Activated T-cell treated with anti-CD3 and anti-CD28 coated beads, Interleukin-2, amount 50 U/mL, for 1 hour (primary cell): ENCODE measurements at places on chromosomes 4 and X.

- no peak for DNase-seq
These were observed 118.0 kb downstream of the SPCS3 start for GRCh38 chr4:176437756-176438155.

GRCh38 chrX:5857232-5857631, 371.4 kb downstream of the NLGN4X start:
- no peak for DNase-seq

GRCh38 chr4:128727658-128728057, 81.8 kb upstream of the JADE1 start:
- DNase-seq: no peak

- no peak for DNase-seq
These were observed 95.6 kb upstream of the FAM9C start for GRCh38 chrX:13140007-13140406.

- DNase-seq: no peak
These were observed 167.7 kb downstream of the MGST2 start for GRCh38 chr4:139833151-139833910.

DNA sequence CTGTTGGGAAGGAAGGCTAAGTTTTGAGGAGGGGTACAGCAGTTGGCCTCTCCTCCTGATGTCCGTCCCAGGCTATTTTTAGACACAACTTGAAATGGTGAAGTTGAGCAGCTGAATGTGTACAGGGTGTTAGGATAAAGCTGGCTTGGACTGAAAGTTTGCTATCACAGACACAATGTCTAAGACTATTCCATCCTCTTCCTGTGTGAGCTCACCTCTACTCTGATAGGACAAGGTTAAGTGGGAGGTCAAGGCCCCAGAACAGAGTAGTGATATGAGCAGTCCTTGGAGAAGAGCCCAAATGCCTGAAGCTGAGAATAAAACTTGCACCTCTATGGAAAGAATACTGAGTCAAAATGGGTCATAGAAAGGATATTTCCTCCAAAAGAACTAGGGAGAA, 4.1 kb downstream of the ATP1B4 start:
- no peak for DNase-seq

GRCh38 chrX:152136312-152136711, 2.1 kb downstream of the MAGEA10 start:
- no peak for DNase-seq

DNA sequence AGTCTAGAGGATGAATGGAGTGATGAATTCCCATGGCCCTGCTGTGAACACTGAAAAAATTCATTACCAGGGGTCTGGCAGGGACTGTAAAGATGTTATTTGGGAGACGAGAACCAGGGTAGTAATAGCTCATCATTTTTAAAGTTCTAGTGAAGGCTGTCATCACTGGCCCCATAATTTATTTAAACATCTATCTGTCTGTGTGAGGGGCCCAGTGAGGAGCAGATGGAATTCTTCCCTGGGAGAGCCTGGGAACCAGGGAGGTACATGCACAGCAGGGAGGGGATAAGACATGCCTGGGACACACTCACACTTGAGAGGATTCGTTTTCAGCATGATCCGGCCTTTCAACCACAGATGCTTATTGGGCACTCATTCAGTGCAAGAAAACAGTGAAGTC, 162.0 kb downstream of the PDGFRA start:
- DNase-seq: no peak

DNA sequence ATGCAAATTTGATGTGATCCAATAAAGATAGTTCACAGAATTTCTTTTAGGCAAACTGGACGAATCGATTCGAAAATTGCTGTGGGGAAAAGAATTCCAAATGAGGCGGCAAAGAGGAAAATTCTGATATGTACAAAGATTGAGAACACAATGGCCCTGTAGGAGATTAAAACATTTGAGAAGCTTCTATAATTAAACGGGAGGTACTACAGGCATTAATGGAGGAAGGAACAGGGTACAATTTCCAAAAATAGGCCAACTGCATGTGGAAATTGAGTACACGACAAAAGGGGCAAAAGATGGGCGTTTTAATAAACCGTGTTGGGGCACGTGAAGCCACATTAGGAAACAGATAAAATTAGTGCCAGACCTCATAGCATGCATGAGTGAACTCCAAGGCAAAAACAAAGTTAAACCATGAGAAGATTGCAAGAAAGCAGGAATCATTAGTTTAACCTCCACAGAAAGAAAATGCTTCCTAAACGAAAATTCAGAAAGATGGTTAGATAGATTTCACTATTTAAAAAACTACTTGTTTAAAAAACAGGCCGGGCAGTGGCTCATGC, 68.4 kb downstream of the DHRSX start:
- DNase-seq: no peak

GRCh38 chrX:154731184-154731583, 19.7 kb downstream of the GAB3 start:
- no peak for DNase-seq

GRCh38 chr4:174365018-174365587, 81.4 kb downstream of the CEP44 start:
- DNase-seq: no peak

GRCh38 chr4:165839615-165840333, 33.3 kb upstream of the TLL1 start:
- no peak for DNase-seq

GRCh38 chr4:119785963-119786362, 157.4 kb upstream of the PDE5A start:
- no peak for DNase-seq

DNA sequence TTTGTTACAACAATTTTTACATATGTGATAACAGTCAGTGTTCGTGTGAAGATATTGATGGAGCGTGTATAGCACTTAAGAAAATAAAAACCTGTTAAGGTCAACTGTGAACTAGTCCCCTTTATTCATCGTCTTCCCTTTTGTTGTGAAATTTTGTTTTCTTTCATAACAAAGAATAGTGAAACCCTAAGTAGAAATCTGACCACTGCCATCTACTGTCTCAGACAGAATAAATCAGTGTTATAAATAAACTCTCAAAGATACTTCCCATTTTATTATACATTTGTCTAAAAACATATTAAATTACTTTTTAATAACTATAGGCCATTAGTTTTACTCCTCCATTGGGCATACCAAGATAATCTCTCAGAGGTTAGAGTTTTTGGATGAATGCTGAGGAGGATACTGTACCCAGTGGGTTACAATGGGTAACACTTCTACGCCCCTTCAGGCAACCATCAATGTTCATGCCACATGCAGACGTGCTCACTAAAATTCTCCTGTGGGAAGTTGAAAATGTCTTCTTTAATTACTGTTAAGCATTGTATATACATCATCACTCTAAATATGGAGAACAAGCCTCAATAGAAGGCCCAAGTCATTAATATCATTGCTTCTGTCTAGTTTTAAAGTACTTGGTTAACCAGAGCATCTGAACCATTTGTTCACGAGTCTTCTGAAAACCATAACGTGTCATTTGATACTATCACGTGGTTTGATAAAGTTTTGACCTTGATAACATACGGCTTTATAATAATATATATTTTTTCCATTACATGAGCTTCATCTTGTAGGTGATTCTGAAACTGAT, 171.2 kb downstream of the TMA16 start:
- no peak for DNase-seq

- DNase-seq: no peak
These were observed 161.1 kb downstream of the TECRL start for GRCh38 chr4:64248186-64248585.

- no peak for DNase-seq
These were observed 9.7 kb downstream of the TSPAN7 start for GRCh38 chrX:38571058-38571457.

DNA sequence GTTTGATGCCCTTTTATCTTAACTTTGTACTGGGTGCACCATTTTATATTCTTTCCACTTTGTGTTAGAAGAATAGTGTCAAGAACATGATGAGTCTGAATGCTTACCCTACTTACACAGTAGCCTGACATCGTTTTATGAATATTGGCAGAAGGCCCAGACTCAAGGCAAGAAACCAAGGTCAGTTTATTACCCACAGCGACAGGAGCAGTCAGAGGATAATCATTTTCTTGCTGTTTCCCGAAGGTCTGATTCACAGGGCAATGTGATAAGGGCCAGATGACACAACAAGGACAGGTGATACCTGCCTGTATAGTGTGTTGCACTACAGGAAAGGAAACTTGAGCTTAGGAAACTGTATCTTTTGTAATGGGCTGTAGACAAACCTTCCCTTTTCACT, 417.4 kb downstream of the SPOCK3 start:
- no peak for DNase-seq
